ENCODE measurements at places on chromosomes 6 and 20.

GRCh38 chr6:156992020-156992804 is 215.0 kb downstream of the ARID1B start:
- DNase-seq: no peak

- no peak for DNase-seq
Observed at GRCh38 chr20:19785983-19786285, 27.9 kb downstream of the RIN2 start.

- DNase-seq: no peak
Observed at GRCh38 chr20:41224281-41224680, 86.9 kb downstream of the PLCG1 start.

GRCh38 chr20:5835871-5836270 is 85.7 kb downstream of the SHLD1 start:
- peak; percentile 68 for DNase-seq

DNA sequence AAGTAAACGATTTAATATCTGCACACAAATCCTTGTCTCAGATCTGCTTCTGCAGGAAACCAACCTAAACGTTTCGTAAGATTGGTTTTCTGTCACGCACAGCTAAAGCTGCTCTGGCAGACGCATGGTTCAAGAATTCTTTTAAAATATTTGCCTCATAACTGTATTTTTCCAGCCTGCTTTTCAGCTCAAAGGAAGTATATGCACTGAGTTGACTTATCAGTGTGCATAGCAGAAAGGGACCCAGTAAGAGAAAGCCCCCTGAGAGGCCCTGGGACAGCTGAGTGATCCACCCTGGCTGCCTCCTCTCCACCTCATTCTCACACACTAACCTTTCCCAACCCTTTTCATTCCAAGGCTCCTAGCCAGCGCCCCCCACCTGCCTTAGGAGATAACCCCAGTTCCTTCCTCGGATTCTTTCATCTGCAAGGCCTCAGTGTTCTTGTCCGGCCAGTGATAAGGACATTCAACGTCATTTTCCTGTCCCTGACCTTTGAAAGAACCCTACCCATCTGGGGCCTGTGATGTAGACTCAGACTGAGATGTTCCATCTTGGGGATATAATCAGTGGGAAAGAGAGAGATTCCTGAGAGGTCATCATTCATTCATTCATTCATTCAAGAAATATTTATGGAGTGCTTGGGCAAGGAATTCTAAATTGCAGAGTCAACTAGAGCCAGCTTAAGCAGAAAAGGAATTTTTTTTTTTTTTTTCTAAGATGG is 22.4 kb upstream of the SLC9A8 start:
- peak; percentile 87 for DNase-seq

GRCh38 chr6:134035823-134036296 is 16.6 kb downstream of the SLC2A12 start:
- DNase-seq: peak; percentile 19

DNA sequence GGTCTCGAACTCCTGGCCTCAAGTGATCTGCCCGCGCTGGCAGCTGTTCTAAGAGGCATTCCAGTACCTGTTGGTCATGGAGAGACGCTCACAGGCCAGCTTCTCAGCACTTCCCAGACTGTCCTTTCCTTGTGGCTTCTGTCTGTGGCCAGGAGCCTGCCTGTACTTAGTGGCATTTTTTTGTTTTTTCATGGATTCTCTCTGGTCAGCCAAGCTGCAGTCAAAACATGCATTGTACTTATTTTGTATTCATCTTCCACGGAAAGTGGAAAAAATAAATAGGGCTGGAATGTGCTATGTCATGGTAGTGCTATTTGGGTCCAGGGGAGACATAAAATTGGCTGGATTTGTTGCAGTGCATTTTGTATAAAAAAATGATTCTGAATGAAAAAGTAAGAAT is 29.1 kb downstream of the ZDHHC14 start:
- no peak for DNase-seq
